ENCODE measurements at places on chromosomes 7 and 10.

GRCh38 chr7:30470163-30470770 lies 8.3 kb downstream of the NOD1 start:
- no peak for DNase-seq

DNA sequence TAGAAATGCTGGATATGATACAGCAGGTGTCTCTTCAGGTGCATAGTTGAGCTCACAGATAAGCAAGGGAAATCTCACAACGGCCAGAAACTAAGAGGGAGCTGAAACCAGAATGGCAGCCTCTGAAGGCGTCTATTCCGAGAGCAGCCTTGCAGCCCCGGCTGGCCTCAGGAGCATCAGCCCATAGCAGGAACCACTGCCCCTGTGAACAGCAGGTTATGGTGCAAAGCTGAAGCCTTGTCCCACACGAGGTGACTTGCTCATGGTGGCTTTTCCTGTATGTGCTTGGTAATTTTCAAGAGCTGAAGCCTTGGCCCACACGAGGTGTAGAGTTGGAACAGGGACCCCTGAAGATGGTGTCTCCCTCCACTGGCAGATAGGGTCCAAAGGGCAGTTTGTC lies 33.2 kb downstream of the BNIP3 start:
- DNase-seq, result no peak

DNA sequence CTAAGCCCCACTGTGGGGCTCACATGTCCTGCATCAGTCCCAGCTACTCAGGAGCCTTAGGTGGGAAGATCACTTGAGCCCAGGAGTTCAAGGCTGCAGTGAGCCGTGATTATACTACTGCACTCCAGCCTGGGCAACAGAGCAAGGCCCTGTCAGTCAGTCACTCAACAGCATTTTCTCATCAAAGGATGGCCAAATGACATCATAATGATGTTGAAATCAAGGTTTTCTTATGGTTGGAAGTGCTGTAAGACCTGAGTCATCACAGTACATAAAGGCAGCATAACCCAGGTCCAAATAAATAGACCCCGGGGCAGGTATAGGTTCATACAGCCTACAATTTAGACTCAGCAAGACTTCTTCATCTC lies 341.1 kb downstream of the PARD3 start:
- DNase-seq, result no peak

DNA sequence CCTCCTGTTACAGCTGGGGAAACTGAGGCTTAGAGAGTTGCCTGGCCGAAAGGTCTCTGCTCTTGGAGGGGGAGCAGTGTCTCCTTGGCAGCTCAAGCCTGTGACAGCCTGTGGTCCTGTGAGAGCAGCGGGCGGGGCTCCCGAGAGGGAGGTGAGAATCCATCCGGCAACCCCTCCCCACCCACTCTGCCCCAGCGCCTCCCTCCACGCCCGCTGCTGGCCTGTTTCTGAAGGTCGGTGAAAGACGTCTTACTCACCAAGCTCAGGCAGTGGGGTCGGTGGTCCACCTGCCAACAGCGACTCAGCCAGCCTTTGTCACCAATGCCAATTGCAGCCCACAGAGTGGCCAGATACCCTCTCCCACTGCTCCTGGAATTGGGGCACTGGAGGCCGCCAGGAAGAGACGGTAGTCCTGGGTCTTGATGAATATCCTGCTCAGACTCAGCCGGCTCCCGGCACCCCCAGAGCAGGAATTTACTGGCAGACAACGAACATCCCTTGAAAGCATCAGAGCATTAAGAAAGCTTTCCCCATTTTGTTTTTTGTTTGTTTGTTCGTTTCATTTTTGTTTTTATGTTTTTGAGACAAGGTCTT lies 7.4 kb upstream of the TTYH3 start:
- no peak for DNase-seq

GRCh38 chr7:92731335-92732063 lies 104.9 kb downstream of the CDK6 start:
- DNase-seq, result peak; percentile 67

DNA sequence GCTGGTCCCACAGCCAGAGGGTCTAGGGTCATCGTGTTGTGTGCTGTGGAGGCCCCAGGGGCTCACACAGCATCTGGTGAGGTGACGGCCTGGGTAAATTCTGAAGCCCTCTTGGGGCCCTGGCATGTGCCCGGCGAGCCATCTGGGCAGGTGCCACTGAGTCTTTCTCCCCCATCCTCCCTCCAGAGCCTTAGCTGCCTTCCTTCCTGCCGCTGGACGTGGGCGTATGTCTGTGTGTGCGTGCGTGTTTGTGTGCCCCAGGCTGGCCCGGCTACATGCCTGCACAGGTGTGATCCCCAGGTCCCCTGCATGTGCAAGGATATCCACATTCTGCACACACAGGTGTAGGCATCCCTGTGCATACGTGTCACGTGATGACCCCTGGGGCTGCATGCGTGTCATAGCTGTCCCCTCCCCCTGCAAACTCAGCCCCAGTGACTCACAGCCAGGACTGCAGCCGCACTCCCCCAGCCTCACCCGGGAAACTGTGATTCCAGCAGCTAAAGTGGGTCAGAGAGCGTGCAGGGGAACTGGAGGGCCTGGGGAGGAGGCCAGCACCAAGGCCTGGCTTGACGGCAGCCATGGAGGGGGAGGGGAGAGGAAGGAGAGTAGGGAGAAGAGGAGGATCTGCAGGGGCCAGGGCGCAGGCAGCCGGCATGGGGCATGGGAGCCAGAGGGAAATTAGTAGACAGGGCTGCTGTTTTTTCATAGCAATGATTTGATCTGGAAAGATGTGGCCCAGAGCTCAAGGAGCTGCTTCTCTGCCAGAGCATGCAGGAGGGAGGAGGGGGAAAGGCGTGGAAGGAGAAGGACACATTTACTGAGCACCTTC lies 46.4 kb downstream of the ELFN1 start:
- DNase-seq, result no peak

DNA sequence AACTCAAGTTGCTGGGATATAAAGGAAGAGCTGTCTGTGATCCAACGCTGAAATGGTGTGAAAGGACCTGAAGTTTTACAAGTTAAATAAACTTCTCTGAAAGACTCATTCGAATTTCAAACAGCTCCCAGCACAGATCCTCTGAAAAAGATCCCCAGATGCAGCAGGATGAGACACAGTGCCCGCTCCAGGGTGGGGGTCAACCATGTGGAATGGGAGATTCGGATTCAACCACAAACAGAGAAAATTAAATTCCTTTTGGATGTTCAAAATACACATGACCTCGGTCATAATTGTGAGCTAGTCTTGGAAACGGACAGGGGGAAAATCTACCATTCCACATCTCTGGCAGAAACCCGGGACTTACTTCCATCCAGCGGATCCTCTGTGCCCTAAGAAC lies 119.6 kb downstream of the PRKAG2 start:
- DNase-seq, result no peak

- DNase-seq, result no peak
Measured at GRCh38 chr10:6204341-6205191, 1.8 kb downstream of the PFKFB3 start.

DNA sequence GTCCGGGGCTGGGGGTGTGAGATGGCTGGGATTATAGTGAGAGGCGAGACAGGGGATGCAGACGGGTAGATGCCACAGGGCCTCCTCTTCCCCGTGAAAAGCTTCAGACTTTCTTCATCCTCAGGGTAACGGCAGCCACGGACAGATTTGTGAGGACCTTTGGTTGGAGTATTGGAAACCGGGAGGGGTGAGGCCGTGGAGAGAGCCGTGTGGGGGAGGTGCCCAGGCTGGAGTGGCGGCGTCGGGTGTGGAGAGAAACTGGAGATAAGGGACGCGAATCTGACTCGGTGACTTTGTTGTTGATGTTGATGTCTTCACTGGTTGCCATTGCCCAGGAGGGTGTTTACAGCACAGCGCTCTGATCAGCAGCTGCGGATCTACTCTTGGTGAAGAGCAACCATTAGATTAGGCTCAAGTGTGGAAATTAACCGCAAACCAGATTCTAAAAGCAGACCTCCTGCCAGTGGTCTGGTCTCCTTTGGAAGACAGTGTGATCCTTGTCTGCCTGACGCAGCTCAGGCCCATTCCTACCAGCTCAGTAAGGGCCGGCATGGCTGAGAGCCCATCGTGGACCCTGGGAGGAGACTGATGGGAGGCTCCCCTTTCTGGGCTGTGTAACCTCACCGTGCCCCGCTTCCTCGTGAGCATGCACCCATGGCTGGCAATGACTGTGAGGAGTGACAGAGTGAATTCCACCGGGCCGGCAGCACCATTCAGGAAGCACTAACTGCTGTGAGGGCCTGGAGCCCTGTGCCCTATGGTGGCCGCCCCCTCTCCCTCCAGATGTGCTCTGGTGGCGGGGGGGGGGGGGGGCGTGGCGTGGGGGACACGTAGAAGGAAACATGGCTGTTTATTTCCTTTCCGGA lies 90.3 kb downstream of the INPP5A start:
- no peak for DNase-seq

- no peak for DNase-seq
Measured at GRCh38 chr7:80136261-80137055, 1.8 kb downstream of the GNAI1 start.

DNA sequence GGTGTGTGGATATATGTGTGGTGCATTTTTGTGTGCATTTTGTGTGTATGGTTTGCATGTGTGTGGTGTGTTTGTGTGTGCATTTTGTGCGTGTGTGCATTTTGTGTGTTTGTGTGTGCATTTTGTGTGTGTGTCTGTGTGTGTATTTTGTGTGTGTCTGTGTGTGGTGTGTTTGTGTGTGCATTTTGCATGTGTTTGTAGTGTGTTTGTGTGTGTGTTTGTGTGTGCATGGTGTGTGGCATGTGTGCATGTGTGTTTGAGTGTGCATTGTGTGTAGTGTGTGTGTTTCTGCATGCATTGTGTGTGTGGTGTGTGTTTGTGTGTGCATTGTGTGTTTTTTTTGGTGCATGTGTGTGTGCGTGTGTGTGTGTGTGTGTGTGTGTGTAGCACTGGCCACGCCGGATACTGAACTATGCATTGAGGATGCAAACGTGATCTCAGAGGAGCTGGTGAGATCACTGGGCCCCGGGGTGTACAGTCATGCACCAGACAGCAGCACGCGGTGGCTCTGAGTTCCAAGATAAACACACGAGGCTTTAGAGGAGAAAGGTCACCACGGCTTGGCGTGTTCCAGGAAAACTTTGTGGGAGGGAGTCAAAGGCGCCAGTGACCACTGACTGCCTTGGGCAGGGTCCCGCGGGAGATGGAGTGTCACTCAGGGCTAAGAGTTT lies 106.6 kb upstream of the SHH start:
- no peak for DNase-seq

- DNase-seq, result no peak
Measured at GRCh38 chr10:32929634-32930033, 28.4 kb downstream of the ITGB1 start.

DNA sequence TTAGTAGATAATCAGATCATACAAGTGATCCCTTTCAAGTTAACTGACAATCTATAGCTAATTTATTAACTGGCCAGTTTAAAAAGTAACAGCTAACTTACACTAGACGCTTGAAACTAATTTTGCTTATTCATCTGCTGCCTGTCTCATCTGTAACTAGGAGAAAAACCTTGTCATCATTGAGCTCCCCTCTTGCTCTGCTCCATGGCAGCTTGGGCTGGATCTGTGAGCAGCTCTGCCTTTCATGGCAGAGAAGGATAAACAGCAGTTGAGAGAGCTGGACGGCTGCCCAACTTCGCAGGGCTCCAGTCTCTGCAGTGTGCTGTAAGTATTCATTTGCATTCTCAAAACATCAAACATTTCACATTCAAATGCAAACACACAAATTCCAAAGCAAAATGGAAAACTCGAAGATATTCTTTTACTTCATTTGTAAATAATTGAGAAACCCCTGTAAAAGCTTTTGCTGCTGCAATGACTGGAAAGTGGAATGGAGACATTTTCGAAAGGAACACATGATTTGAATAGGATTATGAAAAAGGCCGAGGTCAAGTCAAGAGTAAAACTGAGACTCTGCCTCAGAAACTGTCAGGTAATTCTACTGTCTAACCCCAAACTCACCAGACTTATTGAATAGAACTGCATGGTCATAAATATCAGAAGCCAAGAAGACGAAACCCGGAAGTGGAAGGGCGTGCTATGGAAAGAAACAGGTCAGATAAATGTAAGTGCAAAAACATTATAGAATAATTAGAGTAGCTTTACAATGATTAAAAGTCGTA lies 17.6 kb downstream of the SLC35B4 start:
- no peak for DNase-seq

GRCh38 chr10:63627881-63628296 lies 106.7 kb downstream of the REEP3 start:
- no peak for DNase-seq

- DNase-seq, result no peak
Measured at GRCh38 chr10:114662646-114663217, 4.7 kb upstream of the ABLIM1 start.

- DNase-seq, result no peak
Measured at GRCh38 chr7:20601121-20601520, 14.3 kb upstream of the ABCB5 start.

DNA sequence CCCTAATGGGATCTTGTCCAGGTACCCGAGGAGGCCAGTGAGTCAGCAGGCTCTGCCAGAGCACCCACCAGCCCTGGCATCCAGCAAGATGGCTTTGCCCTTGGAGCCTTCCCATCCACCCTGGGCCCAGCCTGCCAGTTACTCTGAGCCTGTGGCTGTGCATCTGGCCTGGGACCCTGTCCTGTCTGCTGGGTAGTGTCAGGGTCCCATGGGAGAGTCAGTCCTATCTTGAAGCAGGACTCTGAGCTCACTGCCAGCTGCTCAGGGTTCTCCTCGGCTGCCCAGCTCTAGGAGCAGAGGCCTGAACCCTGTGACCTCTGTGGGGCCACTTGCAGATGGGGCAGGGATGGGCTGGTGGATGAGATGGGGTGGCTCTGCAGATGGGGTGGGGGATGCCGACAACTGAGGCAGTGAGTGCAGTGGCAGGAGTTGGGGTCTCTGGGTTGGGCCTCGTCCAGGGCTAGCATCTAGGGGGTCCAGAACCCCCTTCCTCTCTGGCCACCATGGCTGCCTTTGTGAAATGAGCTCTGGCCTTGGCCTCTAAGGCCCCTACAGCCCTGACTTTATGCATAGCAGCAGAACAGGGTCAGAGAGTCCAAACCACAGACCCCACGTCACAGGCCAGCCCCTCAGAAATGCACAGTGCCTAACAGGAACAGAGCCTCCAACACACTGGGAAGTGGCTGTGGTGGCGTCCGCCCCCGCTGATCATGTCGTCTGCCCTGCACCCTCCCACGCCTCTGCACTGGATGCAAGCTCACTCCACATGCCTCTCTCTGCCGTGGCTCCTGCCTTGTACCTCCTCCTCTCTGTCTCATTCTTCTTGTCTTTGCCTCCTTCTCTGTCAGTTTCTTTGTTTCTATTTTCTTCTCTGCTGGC lies 88.1 kb upstream of the RET start:
- no peak for DNase-seq

DNA sequence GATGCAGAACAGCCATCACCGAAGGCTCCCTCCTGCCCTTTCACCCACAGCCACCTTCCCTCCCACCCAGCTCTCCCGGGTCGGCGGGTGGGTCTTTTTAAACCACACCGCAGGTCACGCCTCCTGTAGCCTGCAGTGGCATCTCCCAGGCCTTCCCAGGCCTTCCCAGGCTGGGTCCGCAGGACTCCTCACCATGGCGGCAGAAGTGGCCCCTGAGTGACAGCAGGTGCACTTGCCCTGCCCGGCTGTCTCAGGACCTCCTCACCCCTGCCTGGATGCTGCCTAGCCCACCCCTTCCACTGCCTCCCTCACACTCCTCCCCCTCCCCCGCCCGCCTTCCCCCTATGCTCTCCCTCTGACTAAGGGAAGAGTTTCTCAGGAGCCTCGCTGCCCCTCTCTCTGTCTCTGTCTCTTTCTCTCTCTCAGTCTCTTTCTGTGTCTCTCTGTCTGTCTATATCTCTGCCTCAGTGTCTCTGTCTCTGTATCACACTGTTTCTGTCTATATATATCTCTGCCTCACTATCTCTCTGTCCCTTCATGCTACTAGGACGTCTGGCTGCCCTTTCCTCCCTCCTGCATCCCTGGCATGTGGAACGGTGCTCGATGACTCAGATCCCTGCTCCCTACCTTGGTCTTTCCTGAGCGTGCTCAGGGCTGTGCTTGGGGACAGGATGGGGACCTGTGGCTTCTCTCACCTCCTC lies 57.5 kb downstream of the GLRX3 start:
- DNase-seq, result no peak
